ENCODE measurements at places on chromosomes 13 and 19.

GRCh38 chr13:53622456-53622855 is 593.8 kb downstream of the OLFM4 start:
- DNase-seq, result no peak

DNA sequence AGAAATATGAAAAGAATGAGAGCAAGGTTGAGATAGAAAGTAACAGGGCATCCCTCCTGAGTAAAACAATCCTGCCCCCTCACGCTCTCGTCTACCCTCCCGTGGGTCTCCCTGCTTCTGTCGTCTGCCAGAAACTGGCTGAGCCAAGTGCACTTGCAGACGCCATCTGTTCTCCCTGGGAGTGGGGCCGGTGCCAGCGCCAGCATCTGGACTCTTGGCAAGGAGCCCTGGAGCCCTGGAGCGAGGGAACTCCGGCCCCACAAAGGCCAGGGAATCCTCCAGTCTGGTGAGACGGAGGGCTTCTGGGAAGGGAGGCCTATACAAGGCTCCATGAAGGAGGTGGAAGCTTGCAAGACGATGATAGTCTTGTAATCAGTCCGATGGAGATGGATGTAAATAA is 2.3 kb upstream of the TMEM91 start:
- DNase-seq, result no peak

DNA sequence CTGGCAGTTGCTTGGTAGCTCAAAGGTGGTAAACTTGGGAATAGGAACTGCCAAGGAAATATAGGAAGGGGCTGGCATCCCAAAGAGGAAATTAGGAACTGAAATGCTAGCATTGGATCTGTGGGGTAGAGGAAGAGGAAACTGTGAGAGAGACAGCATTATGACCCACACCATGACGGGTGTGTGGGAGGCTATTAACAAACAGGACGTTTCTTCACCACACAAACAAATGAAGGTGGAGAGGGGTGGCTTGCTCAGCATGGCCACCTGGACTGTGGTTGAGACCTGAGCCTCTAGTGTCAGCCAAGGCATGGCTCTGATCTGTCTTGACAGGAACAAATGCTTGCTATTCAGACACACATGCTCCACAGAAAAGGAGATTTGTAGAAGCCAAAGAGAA is 178.2 kb downstream of the B3GLCT start:
- no peak for DNase-seq

- DNase-seq, result peak; percentile 48
These were observed 30.2 kb upstream of the EVI5L start for GRCh38 chr19:7799640-7800355.

DNA sequence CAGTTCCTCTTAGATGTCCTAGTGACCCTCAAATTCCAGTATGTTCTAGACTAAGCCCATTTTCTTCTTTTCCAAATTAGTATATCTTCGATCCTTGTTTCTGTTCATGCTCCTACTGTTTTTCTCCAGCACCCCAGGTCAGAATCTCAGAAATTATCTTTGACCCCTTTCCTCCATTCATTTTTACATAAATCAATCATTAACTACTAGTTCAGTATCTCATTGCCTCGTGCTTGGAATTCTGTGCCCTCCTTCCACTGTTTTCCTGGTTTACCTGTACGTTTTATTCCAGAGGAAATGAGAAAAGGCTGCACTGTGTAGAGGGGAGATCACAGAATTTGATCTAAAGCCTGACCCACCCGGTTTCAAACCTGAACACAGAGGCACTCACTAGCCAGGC is 107.9 kb downstream of the LRCH1 start:
- DNase-seq, result no peak

DNA sequence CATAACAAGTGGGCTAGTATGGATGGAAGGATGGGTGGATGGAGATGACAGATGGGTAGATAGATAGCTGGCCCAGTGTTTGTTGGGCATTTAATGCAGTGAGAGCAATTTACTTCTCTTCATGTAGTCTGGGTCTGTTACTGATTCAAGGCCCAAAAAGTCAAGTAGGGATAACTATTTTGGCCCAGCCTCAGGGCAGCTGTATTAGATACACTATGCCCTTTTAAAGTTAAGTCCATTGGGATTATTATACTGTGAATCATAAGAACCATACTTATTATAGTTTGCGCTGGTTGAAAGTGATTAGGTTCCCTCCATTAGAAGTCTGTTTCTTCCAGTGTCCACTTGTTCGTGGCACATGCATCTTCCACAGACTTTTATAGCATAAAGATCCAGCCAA is 4.7 kb downstream of the ITGBL1 start:
- no peak for DNase-seq

GRCh38 chr13:46339035-46339666 is 47.9 kb downstream of the RUBCNL start:
- no peak for DNase-seq

DNA sequence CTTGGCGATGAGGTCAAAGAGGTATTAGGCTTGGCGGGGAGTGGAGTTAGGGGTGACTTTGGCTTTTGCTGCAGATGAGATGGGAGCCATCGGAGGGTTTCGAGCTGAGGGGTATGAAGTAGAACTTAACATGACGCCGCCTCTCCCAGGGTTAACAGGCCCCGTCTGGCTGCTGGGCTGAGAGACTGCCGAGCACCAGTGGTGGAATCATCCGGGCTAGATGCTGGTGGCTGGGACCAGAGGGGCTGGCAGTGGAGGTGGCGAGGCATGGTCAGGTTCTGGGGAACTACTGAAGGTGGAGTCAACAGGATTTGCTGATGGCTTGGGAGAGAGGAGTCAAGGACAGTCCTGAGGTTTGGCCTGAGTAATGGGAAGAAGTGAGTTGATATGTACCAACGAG is 4.9 kb downstream of the RFX2 start:
- no peak for DNase-seq

- no peak for DNase-seq
These were observed 5.0 kb upstream of the ZIC5 start for GRCh38 chr13:99976575-99976974.

DNA sequence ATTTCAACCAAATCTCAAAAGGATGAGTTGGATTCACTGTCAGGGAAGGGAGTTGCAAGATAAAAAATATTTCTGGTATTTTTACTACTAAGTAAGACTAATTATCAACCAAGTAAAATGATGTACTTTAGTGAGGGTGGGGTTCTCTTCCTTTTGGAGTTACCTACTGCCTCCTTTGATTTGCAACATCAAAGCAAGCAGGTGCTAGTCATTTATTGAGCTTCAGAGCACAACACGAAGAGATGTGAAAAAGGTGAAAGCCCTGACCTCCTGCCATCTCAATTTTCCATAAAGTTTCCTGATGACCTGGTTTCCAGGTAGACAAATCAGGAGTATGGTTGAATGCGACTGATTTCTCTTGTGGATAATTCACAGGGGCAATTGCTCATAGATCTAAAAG is 96.0 kb downstream of the CDADC1 start:
- DNase-seq, result no peak

DNA sequence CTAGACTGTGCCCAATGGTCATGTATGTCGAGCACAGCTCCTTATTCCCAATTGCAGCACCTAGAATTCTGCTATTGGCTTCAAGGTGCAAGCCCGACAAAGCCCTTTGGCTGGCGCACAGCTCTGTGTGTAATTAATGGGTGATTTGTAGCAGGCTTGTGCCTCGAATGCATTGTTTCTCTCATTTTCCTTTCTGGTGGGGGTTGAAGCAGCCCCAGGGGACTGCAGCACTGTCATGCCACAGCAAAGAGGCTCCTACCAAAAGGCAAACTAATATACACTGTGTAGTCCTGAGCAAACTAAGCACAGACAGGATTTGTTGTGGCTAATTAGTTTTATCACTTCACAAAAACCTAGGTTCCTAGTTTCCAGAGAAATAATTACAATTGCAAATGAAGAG is 898.7 kb downstream of the UQCRFS1 start:
- DNase-seq, result no peak

GRCh38 chr13:90943946-90944345 is 403.5 kb upstream of the MIR17HG start:
- no peak for DNase-seq

- DNase-seq, result no peak
These were observed 421.9 kb upstream of the PCDH9 start for GRCh38 chr13:67651908-67652465.

Measured in stimulated activated CD8-positive, alpha-beta memory T cell treated with anti-CD3 and anti-CD28 coated beads, Interleukin-15, amount 100 ng/mL, for 1 hour (primary cell).